ENCODE measurements at places on chromosomes 11 and 22.

GRCh38 chr11:10650630-10651029 is 42.9 kb downstream of the IRAG1 start:
- DNase-seq = no peak

DNA sequence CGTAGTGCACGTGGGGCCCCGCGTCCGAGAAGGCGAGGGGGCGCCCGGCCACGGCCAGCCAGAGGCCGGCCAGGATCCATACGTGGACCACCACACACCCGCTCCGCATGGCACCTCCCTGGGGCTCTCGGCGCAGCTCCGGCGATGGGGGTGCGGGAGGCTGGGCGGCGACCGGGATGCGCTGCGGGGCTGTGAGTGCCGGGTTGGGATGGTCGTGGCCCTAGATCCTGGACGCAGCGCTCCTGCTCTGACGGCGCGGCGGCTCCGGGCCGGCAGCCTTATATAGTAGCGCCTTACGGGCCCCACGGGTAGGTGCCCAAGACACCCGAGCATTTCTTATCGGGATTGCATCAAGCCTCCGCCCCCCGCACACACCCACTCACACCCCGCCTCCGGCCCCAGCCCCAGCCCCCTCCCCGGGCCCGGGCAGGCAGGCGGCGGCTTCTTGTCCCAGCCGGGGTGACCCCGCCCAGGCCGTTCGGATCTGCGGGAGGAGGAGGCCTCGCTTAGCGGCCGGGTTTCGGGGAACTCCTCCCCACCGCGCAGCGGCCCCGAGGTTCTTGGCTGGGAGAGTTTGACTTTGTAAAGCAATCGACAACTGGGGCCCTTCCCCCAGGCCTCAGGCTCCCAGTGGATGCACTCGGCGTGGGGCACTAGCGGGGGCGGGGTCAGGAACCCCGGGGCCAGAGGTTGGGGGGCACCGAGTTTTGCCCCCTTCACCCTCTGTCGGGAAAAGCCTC is at the start of gene FGF19:
Gene FGF19 (minus strand): TSS at position 255 of the 740 bp plus-strand sequence. CDS start 146 bp downstream, at position 109.
- no peak for DNase-seq

DNA sequence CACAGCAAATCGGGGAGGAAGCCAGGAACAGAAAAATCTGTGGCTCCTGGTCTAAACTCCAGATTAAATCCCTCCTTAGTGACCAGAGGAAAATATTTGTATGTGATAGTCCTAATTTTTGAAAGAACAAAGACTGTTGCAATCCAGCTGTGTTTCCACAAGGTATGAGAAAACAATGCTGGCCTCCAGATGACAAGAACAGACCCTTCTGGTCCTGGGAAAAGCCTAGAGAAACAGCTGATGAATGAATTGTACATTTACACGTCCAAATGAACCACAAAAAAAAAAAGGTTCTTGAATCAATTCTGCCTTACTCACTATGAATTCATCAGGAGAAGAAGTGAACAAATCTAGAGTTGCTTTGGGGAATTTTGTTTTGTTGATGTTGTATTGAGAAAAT is 63.7 kb downstream of the ETS1 start:
- DNase-seq = no peak

DNA sequence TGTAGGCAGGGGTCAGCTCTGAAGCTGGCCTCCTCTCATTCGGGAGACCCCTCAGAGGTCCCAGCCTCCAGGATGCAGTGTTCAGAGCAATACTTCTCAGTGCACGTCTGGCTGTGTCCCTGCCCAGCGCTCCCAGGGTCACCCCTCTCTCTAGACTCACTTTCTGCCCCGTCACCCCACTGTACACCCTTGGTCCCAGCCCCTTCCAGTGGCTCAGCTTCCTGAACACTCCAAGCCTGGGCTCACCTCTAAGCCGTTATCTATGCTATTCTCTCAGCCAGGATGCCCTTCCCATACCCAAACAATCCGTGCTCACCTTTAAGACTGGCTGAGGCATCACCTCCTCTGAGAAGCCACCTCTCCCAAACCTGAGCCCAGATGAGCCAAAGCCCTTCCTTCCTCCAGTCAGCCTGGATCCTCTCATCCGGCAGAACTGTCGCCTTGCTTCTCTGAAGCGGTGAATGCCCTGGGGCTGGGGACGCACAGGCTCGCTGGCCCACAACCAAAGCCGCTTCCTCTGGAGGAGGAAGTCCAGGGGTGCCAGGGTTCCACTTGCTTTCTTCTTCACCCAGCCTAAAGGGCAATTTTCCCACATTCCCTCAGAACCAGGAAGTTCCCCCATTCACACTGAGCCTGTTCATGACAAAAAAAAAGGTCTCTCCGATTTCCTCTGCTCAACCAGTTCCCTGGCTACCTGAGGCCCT is 13.7 kb upstream of the CDKN1C start:
- DNase-seq = no peak

DNA sequence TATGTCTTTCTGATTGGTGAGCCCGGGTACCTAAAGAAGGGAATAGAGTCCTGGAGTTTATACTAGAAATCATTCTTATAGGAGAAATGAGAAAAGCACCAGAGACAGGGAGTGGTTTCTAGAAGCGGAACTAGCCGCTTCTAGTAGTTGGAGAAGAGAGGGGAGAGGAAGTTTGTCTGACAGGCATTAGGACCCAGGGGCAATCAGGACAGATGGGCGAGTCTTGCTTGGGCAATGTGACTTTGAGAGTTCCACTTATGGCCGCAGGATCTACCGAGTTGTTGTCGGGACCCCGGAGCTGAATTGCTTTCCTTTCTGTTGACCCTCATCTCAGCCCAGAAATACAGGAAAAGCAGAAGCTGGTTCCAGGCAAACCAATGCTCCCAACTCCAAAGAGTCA is 596.8 kb upstream of the CNTN5 start:
- DNase-seq = no peak

- DNase-seq = no peak
Measured at GRCh38 chr11:111531687-111532364, 8.7 kb upstream of the LAYN start.

DNA sequence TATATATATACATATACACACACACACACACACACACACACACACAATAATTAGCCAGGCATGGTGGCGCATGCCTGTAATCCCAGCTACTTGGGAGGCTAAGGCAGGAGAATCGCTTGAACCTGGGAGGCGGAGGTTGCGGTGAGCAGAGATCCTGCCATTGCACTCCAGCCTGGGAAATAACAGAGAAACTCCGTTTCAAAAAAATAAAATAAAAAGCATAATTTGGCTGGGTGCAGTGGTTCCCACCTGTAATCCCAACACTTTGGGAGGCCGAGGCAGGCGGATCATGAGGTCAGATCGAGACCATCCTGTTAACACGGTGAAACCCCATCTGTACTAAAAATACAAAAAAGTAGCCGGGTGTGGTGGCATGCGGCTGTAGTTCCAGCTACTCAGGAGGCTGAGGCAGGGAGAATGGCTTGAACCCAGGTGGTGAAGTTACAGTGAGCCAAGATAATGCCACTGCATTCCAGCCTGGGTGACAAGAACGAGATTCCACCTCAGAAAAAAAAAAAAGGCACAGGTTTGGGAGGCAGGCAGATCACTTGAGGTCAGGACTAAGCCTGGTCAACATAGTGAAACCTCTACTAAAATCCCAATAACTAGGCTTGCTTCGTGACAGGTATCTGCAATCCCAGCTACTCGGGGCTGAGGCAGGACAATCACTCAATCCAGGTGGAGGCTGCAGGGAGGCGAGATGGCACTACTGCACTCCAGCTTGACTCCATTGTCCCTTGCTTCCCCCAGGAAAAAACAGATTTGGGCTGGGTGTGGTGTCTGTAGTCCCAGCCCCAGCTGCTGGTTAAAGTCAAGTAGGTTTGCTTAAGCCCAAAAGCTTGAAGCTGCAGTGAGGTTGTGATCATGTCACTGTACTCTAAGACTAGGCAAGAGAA is 11.8 kb upstream of the WDR74 start:
- no peak for DNase-seq

GRCh38 chr11:111170761-111171379 is 74.7 kb upstream of the POU2AF2 start:
- no peak for DNase-seq

GRCh38 chr11:11580012-11580411 is 41.8 kb downstream of the GALNT18 start:
- no peak for DNase-seq

DNA sequence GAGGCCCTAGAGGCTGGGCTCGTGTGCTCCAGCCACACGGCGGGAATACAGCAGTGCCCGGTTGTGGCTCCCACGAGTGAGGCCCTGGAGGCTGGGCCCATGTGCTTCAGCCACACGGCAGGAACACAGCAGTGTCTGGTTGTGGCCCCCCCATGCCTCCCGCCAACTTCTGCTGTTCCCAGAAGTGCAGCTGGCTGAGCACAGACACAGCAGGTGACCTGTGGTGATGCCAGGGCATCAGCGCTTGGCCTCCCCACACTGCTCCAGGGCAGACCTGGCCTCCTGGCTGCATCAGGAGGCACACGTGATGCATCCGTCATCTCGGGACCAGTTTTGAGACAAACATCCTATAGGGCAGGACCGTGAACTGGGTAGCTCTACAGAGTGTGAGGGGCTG is 110.3 kb downstream of the KCNQ1OT1 start:
- no peak for DNase-seq

DNA sequence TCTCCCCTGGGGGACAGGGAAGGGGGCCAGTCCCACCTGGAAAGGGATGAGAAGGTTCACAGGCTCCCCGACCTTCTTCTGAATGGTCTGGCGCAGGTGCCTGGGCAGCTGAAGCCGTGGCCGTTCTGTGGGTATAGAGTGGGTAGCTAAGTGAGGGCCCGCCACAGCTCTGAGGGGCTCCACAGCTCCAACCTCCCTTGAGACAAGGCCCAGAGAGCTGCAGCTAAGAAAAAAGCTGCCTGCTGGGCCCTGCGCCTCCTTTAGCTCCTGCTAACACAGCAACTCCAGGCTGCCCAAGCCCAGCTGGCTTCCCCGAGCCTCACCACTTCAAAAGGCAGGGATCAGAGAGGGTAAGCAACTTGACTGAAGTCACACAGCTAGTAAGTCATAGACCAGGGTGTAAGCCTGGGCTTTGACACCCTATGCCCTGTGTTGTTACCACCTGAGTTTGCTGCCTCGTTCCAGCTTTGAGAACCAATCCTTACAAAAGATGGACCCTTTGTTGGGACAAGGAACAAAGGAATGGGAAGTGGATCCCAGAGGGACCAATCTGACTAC is 18.5 kb downstream of the MYBPC3 start:
- no peak for DNase-seq

Measured in T-helper 9 cell (primary cell).